ENCODE measurements at places on chromosomes 12 and 14. TPM values are rescaled to one million over a fixed set of nuclear protein-coding genes. Genes with fewer than 3 reads are reported as not detected.

GRCh38 chr12:62907078-62907477 lies 27.9 kb downstream of the PPM1H start:
- no peaks in the 10 kb centered on the region for H3K27me3 ChIP-seq
- H3K27ac ChIP-seq = peak overlapping the region; percentile 35
- no peaks in the 10 kb centered on the region for H3K4me1 ChIP-seq
- H3K4me3 ChIP-seq = no peak overlapping the region
- no peak for DNase-seq

DNA sequence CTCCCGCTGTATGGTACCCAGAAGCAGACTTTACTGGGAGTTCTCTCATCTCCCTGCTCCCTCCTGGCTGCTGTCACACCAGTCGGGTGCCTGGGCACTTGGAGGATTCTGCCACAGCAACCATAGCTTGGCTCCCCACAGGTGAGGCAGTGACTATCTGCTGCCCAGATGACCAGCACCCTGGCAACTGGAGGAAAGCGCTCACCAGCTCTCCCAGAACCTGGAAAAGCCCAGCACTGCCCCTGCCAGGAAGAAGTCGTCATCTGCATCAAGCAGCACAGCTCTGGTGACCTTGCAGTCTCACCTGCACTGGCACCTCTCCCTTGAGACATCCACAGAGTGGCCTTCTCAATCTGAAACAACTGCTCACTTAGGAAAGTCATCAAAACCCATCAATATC lies 31.9 kb upstream of the TC2N start:
- DNase-seq = no peak
- no peaks in the 10 kb centered on the region for H3K36me3 ChIP-seq
- H3K27ac ChIP-seq = no peak overlapping the region
- no peak overlapping the region for H3K4me3 ChIP-seq

DNA sequence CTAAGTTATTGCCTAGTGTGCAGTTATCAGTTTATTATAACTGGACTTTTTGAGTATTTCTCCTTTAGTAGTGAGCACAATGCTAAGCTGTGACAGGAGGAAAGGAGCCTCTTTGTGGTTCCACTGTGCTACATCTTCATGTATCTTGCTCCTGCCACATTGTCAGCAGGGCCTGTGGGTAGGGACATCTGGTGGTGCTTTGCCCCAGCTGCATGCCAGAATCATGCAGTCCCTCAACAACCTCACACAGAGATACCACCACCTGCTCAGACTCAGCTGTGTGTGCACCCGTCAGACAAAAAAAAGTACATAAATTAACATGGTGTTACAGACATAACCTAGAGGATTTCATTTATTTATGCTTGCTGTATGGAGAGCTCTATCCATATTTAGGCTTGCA lies 51.1 kb downstream of the MIS18BP1 start:
- DNase-seq = no peak
- H3K4me1 ChIP-seq = no peaks in the 10 kb centered on the region
- H3K4me3 ChIP-seq = no peak overlapping the region
- H3K27me3 ChIP-seq = no peaks in the 10 kb centered on the region
- no peaks in the 10 kb centered on the region for H3K36me3 ChIP-seq

Gene PROX2
- not detected for total RNA-seq

- no peak overlapping the region for H3K4me3 ChIP-seq
- DNase-seq = no peak
- H3K27ac ChIP-seq = peak overlapping the region; percentile 30
- no peaks in the 10 kb centered on the region for H3K27me3 ChIP-seq
Measured at GRCh38 chr14:68651652-68652432, 141.0 kb downstream of the ZFP36L1 start.

- H3K36me3 ChIP-seq = no peaks in the 10 kb centered on the region
- DNase-seq = no peak
- H3K4me1 ChIP-seq = no peaks in the 10 kb centered on the region
- no peak overlapping the region for H3K27ac ChIP-seq
- H3K27me3 ChIP-seq = no peaks in the 10 kb centered on the region
Measured at GRCh38 chr14:56156096-56156495, 37.9 kb downstream of the PELI2 start.

Gene ANKRD33
- total RNA-seq = not detected

Gene EIF2S1
- total RNA-seq = 53.1 TPM

DNA sequence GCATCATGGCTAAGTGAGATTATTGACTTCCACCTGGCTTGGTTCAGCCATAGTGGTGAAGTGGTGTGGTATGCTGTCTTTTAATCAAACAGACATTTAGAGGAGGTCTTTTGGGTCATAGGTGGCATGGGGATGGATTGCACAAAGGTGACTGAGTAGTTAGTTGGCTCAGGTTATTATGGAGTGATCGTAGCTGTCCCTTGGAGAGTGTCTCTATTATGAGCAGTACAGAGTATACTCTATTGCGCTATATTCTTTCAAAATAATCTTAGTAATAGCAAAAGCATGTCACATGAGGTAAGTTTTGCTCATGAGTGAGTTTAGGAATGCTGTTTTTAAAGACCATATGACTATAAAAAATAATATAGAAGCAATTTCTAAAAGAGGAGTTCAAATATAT lies 60.4 kb downstream of the RASSF8 start:
- no peaks in the 10 kb centered on the region for H3K4me1 ChIP-seq
- no peak overlapping the region for H3K27ac ChIP-seq
- DNase-seq = no peak
- no peak overlapping the region for H3K4me3 ChIP-seq
- no peaks in the 10 kb centered on the region for H3K27me3 ChIP-seq

GRCh38 chr14:61329478-61330051 lies 8.2 kb downstream of the PRKCH start:
- no peaks in the 10 kb centered on the region for H3K27me3 ChIP-seq
- DNase-seq = no peak
- no peak overlapping the region for H3K4me3 ChIP-seq
- no peak overlapping the region for H3K27ac ChIP-seq
- H3K36me3 ChIP-seq = no peaks in the 10 kb centered on the region

- no peaks in the 10 kb centered on the region for H3K36me3 ChIP-seq
- H3K27me3 ChIP-seq = no peaks in the 10 kb centered on the region
- no peak for DNase-seq
Measured at GRCh38 chr12:115639648-115640012, 637.9 kb downstream of the MED13L start.

- H3K4me3 ChIP-seq = no peak overlapping the region
- DNase-seq = no peak
- H3K27me3 ChIP-seq = no peaks in the 10 kb centered on the region
- H3K4me1 ChIP-seq = no peaks in the 10 kb centered on the region
Measured at GRCh38 chr12:117872546-117873169, 96.1 kb downstream of the KSR2 start.

GRCh38 chr14:74975059-74975810 lies 19.8 kb upstream of the PGF start:
- no peaks in the 10 kb centered on the region for H3K27me3 ChIP-seq
- no peak overlapping the region for H3K27ac ChIP-seq
- no peaks in the 10 kb centered on the region for H3K4me1 ChIP-seq
- no peaks in the 10 kb centered on the region for H3K36me3 ChIP-seq
- H3K4me3 ChIP-seq = no peak overlapping the region

- H3K36me3 ChIP-seq = no peaks in the 10 kb centered on the region
- H3K27ac ChIP-seq = no peak overlapping the region
- no peaks in the 10 kb centered on the region for H3K4me1 ChIP-seq
Measured at GRCh38 chr12:59665701-59666100, 69.9 kb downstream of the SLC16A7 start.

DNA sequence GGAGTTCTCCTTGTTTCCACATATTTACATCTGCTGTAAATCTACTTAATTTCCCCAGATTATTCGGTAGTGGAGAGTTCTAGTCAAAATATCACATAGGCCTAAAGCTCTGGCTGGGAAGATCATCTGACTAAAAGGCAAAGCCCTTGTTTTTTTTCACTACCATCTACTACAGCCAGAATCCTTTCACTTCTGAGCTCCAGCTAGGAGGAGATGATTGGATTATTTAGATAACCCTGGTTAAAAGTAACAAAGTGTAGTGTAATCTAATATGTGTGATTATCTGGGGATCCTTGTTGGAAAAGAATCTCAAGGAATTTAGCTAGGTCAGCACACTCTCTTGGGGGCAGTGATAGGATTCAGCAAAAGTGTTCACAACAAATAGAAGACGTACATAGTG lies 125.4 kb downstream of the DYRK2 start:
- H3K36me3 ChIP-seq = no peaks in the 10 kb centered on the region
- no peak overlapping the region for H3K27ac ChIP-seq
- no peak for DNase-seq
- no peaks in the 10 kb centered on the region for H3K27me3 ChIP-seq
- no peak overlapping the region for H3K4me3 ChIP-seq
- H3K4me1 ChIP-seq = no peaks in the 10 kb centered on the region

Gene EPYC
- total RNA-seq = not detected

- H3K4me3 ChIP-seq = peak overlapping the region; percentile 46
- H3K4me1 ChIP-seq = no peaks in the 10 kb centered on the region
- peak overlapping the region; percentile 60 for H3K27ac ChIP-seq
- no peaks in the 10 kb centered on the region for H3K27me3 ChIP-seq
- no peaks in the 10 kb centered on the region for H3K36me3 ChIP-seq
- no peak for DNase-seq
Measured at GRCh38 chr14:92513966-92514843, 624 bp downstream of the RIN3 start.

Gene MDGA2
- total RNA-seq = not detected

Gene INHBE
- total RNA-seq = not detected

GRCh38 chr14:31968107-31968810 lies 108.8 kb upstream of the ARHGAP5 start:
- no peak overlapping the region for H3K27ac ChIP-seq
- no peak overlapping the region for H3K4me3 ChIP-seq
- H3K4me1 ChIP-seq = no peaks in the 10 kb centered on the region
- no peaks in the 10 kb centered on the region for H3K36me3 ChIP-seq
- no peaks in the 10 kb centered on the region for H3K27me3 ChIP-seq
- no peak for DNase-seq

DNA sequence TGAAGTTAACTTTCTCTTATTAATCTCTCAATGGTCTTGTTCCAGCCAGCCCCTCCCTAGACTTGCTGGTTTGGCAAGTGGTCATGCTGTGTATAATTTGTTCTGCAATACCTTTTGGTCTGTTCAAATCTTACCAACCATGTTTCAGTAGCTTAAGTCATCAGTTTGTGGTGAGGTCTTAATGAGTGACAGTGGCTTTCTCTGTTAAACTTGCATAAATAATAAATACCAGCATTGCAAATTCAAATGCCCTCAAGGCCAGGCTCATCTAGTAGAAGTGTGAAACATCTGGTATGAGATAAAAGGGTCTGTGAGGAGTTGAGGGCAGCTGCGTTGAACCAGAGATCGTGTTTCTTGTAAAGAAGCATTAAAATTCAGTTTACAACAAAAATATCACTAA lies 319.5 kb downstream of the TMEM117 start:
- H3K27ac ChIP-seq = no peak overlapping the region
- H3K4me1 ChIP-seq = no peaks in the 10 kb centered on the region
- no peak overlapping the region for H3K4me3 ChIP-seq
- H3K27me3 ChIP-seq = no peaks in the 10 kb centered on the region
- H3K36me3 ChIP-seq = no peaks in the 10 kb centered on the region

GRCh38 chr14:35987731-35988130 lies 161.6 kb downstream of the BRMS1L start:
- H3K4me3 ChIP-seq = no peak overlapping the region
- H3K27ac ChIP-seq = no peak overlapping the region
- DNase-seq = no peak
- H3K4me1 ChIP-seq = no peaks in the 10 kb centered on the region
- no peaks in the 10 kb centered on the region for H3K36me3 ChIP-seq

GRCh38 chr14:28635387-28635786 lies 131.2 kb upstream of the FOXG1 start:
- no peak overlapping the region for H3K4me3 ChIP-seq
- no peaks in the 10 kb centered on the region for H3K4me1 ChIP-seq
- no peak overlapping the region for H3K27ac ChIP-seq
- no peaks in the 10 kb centered on the region for H3K27me3 ChIP-seq
- no peak for DNase-seq

Gene NPAS3
- total RNA-seq = 1.1 TPM

Gene RAPGEF3
- 28.5 TPM for total RNA-seq

Gene LRFN5
- total RNA-seq = 5.3 TPM

Gene SLC11A2
- total RNA-seq = 61.8 TPM

DNA sequence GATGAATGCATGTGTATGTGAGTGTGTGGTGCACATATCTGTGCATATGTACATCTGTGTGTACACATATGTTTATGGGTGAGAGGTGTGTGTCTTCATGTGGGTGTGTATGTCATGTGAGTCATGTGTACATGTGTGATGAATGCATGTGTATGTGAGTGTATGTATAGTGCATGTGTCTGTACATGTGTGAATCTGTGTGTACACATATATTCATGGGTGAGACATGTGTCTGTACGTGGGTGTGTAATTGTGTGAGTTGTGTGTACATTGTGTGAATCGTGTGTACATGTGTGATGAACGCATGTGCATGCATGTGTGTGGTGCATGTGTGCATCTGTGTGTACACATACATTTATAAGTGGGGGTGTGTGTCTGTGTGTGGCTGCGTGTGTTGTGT lies 146.9 kb upstream of the TMEM132C start:
- no peaks in the 10 kb centered on the region for H3K27me3 ChIP-seq
- H3K4me1 ChIP-seq = no peaks in the 10 kb centered on the region
- H3K27ac ChIP-seq = no peak overlapping the region
- DNase-seq = no peak
- no peaks in the 10 kb centered on the region for H3K36me3 ChIP-seq
- H3K4me3 ChIP-seq = no peak overlapping the region

- no peaks in the 10 kb centered on the region for H3K36me3 ChIP-seq
- no peaks in the 10 kb centered on the region for H3K4me1 ChIP-seq
- H3K27ac ChIP-seq = no peak overlapping the region
Measured at GRCh38 chr12:53973236-53974042, 513 bp downstream of the HOXC11 start.

DNA sequence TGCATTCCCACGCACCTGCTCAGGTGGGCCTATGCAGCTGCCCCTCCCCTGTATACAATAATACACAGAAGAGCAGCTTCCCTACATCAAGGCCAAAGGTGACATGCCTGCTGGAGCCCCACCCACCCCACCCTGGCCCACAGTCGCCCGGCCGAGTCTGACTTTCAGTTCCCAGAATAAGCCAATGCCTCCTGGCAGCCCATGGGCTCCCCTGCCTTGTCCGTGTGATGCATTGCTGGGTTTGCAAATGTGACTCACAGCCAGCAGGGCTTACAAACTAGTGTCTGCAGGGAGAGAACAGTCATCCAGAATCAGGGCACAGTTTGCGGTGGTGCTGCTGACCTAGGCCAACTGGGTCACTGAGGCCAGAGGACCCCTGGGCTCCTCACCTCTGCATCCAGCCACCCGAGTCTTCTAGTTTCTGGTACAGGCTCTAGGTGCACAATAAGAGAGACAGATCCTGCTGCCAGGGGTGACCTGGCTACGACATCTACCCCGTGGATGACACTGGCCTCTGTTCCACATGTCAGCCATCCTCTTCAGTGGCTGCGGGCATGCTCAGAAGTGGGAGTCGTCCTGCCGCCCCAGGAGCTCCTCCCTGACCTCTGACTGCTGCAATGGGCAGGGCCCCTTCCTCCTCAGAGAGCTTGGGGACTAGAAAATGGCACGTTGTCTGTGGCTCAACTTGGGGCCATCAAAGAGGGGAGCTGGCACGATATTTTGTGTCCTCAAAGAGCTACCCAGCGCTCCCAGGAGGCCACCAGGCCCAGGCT lies 84.5 kb downstream of the CHGA start:
- no peaks in the 10 kb centered on the region for H3K27me3 ChIP-seq
- no peak for DNase-seq
- H3K36me3 ChIP-seq = no peaks in the 10 kb centered on the region
- H3K27ac ChIP-seq = no peak overlapping the region
- H3K4me1 ChIP-seq = peaks cover 26% of the 10 kb centered on the region

All from prostate gland (tissue), 2 donors.